ENCODE measurements at places on chromosomes 3 and 15. TPM values are rescaled to one million over a fixed set of nuclear protein-coding genes. Genes with fewer than 3 reads are reported as not detected.

GRCh38 chr15:85499371-85499887, 119.0 kb downstream of the AKAP13 start:
- no peak for DNase-seq
- no peaks in the 10 kb centered on the region for H3K36me3 ChIP-seq
- H3K27ac ChIP-seq = no peak overlapping the region
- no peaks in the 10 kb centered on the region for H3K27me3 ChIP-seq
- H3K4me3 ChIP-seq = no peak overlapping the region

- H3K27me3 ChIP-seq = no peaks in the 10 kb centered on the region
- H3K27ac ChIP-seq = no peak overlapping the region
- no peak overlapping the region for H3K4me3 ChIP-seq
- H3K4me1 ChIP-seq = no peaks in the 10 kb centered on the region
- no peaks in the 10 kb centered on the region for H3K36me3 ChIP-seq
Observed at GRCh38 chr3:169363318-169364265, 299.9 kb downstream of the MECOM start.

- H3K36me3 ChIP-seq = no peaks in the 10 kb centered on the region
- no peak overlapping the region for H3K27ac ChIP-seq
- no peak for DNase-seq
- H3K27me3 ChIP-seq = no peaks in the 10 kb centered on the region
- peaks cover 3% of the 10 kb centered on the region for H3K4me1 ChIP-seq
- H3K4me3 ChIP-seq = no peak overlapping the region
Observed at GRCh38 chr3:117995842-117996437, 1038.7 kb downstream of the IGSF11 start.

GRCh38 chr3:20154928-20155327, 31.1 kb downstream of the SGO1 start:
- no peak for DNase-seq
- peaks cover 3% of the 10 kb centered on the region for H3K36me3 ChIP-seq
- H3K27ac ChIP-seq = no peak overlapping the region
- no peaks in the 10 kb centered on the region for H3K27me3 ChIP-seq
- no peak overlapping the region for H3K4me3 ChIP-seq

STRIT1 gene
- total RNA-seq = not detected

EPHA6 gene
- not detected for total RNA-seq

CCDC54 gene
- not detected for total RNA-seq

All from osteoblast (primary cell).